ENCODE measurements at places on chromosomes 11 and 22. TPM values are rescaled to one million over a fixed set of nuclear protein-coding genes. Genes with fewer than 3 reads are reported as not detected.

Gene DCPS
- 16.0 TPM for total RNA-seq

Gene TMEM151A
- total RNA-seq = 0.58 TPM

Gene OR2AG2
- total RNA-seq = 0.15 TPM

Gene CTSD
- 671 TPM for total RNA-seq

Gene MPEG1
- not detected for total RNA-seq

Gene PANX3
- total RNA-seq = not detected

Gene KCTD17
- total RNA-seq = 46.4 TPM
